LHCN-M2 (cell line): ENCODE measurements at places on chromosomes 13 and 19. TPM values are rescaled to one million over a fixed set of nuclear protein-coding genes. Genes with fewer than 3 reads are reported as not detected.

The ZNF841 gene
- 12.5 and 25.0 TPM in 2 replicates for total RNA-seq

GRCh38 chr13:94056362-94056990, 423.0 kb downstream of the DCT start:
- DNase-seq = no peak

The KLK2 gene
- not detected in 2 replicates for total RNA-seq

GRCh38 chr13:24995225-24995804, 100.6 kb upstream of the PABPC3 start:
- DNase-seq = peak; percentile 72

The SIGLEC12 gene
- total RNA-seq = not detected in 2 replicates

GRCh38 chr13:100517728-100518127, 70.9 kb downstream of the GGACT start:
- no peak for DNase-seq

The FXYD3 gene
- total RNA-seq = not detected in 2 replicates

The ZNF491 gene
- 0.80 and 0.90 TPM in 2 replicates for total RNA-seq

DNA sequence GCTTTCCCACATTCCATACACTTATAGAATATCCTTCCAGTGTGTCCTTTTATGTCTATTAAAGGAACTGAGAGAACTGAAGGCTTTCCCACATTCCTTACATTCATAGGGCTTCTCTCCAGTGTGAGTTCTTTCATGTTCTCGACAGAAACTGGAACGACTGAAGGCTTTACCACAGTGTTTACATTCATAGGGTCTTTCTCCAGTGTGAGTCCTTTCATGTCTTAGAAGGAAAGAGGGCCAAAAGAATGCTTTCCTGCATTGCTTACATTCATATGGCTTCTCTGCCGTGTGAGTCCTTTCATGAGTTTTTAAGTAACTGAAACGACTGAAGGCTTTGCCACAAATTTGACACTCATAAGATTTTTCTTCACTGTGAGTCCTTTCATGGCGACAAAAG, 22.3 kb downstream of the ZNF44 start:
- no peak for DNase-seq

GRCh38 chr13:42702716-42703115, 78.7 kb upstream of the FAM216B start:
- DNase-seq = no peak

DNA sequence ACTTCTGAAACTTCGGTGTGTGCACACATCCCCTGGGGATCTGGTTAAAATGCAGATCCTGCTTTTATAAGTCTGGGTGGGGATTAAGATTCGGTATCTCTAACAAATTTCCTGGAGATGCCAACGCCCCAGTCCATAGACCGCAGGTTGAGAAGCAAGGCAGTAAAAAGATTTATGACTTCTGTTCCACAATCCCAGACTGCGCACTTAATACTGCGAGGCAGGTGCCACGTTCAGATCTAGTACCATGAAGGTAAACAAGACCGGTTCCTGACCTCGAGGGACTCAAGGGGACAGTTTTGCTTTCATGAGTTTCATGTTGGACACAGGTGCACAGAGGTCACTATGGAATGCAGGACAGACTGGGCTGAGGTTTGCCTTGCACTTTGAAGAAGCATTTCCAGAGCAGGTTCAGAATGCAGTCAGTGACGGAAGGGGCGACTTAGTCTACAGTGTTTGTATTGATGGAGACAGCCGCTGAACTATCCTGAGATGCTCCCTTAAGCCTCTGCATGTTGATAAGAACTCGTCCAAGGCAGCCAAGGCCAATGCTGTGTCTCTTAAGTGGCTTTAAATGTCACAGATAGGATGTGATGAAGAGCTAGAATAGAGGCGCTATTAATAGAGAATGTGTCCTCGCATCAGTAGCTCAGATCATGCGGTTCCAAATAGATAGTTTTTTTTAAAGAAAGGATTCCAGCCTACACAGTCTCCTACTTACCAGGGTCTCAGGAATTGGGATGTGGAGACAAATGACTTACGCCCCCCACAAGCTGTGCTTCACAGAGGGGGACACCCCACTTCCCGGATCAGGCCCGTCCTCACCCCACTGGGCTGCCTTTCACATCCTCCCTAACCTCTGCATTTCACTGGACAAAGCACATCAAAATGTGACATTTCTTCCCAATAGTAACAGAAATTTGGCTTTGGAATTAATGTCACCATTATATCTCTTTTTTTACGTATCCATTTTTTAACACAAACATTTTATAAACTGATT, 97.1 kb upstream of the IRS2 start:
- no peak for DNase-seq

The GRK1 gene
- total RNA-seq = not detected in 2 replicates

- DNase-seq = peak; percentile 94
Observed at GRCh38 chr13:28753208-28753892, 34.6 kb upstream of the SLC46A3 start.

The CGB8 gene
- total RNA-seq = 2.1 TPM in 1 of 2 replicates, not detected in the other

The FBXL12 gene
- total RNA-seq = 16.5 and 16.6 TPM in 2 replicates

The WDR87 gene
- not detected in 2 replicates for total RNA-seq

DNA sequence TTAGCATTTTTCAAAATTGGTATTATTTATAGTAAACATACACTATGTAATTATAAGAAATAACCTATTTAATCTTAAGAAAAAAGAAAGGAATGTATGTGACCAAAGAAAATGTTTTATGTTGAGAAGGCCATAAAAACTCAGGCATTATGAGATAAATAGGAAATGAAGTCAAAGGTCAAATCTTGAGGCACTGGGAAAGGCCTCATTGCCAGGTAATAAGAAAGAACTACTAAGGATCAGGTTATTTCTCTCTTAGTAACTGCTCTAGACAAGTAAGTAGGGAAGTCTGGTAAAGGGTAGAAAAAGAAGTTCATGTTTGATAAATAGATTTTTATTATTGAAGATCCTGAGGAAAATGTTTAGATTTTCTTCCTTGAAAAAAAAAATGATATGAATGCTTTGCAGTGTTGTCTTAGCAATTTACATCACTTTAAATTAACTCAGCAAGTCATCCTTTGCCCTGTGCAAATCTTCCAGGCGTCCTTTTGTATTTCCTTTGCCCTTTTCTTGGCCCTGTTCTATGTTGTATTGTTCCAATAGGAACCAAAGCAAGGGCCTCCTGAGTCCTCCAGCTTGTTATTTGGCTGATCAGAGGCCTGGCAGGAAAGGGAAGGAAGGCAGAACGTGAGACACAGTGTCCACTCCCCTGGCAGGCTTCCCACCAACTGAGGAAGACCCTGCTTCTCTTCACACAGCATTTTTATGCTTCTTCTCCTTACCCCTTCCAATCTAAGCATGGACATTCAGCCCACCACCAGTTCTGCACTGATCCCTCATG, 260.4 kb upstream of the MIR17HG start:
- DNase-seq = no peak

DNA sequence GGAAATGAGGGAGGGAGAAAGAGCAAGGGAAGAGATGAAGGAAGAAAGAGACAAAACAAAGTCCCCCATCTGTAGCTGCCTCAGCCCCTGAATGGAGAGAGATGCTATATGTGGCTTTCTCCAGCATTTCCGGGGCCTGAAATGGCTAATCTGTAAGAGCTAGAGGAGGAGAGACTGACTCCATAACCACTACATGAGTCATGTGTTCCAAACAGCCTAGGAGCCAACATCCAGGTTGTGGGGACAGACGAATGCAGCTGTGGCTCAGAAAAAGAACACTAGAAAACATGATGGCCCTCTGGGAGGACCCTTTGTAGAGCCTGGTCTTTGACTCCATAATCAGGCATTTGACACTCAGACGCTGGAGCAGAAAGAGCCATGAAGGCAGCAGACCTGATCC, 292.0 kb upstream of the ZNF507 start:
- no peak for DNase-seq

DNA sequence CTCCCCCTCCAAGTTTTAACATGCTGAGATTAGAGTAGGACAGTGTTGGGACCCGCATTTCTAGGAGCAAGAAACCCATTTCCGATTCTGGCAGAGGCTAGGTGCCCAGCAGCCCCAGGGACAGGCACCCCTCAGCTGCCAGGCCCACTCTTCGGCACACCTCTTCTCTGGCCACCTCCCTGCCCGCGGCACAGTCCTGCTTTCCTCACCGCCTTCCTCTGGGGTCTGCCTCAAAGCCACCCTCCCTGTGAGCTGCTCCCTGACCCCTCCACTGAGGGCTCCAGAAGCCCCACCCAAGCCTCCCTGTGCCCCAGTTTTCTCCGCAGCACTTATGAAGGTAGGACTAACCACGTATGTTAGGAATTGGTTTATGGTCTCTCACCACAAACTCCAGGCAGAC, 79.9 kb downstream of the STK24 start:
- DNase-seq = no peak

DNA sequence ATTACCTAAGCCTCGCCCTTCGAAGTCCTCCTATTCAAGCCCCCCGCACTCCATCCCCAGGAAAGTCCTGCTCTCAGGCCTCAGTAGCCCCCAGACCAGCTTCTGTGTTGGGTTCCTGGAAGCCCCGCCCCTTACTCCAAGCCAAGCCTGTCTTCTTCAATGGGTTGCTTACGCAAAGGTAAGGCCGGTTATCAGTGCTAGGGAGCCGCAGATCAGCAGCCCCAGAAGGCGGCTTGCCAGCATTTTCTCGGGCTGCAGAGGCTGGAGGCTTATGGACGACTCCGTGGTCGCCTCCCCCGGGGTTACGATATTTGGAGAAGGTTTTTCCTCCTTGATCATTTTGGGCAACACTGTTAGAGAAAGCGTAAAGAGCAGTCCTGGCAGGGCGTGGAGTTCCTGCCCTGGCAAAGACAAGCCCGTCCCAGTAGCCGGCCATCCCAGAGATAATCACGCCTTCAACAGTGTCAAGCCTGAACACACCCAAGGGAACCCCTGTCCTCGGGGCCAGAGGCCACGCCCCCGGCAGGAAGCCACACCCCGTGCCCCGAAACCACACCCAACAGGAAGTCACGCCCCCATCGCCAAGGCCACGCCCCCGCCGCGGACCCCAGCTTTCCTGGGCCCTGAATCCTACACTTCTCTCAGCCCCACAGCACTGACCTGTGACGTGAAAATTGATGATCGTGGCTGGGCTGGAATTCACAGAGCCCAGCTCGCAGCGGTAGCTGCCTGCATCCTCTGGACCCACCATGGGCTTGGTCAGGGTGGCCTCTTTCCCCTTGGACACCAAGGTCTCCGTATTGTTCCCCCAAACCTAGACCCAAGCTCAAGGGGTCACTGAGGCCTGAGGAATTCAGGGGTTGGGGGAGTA, 954 bp upstream of the RASIP1 start:
- no peak for DNase-seq

DNA sequence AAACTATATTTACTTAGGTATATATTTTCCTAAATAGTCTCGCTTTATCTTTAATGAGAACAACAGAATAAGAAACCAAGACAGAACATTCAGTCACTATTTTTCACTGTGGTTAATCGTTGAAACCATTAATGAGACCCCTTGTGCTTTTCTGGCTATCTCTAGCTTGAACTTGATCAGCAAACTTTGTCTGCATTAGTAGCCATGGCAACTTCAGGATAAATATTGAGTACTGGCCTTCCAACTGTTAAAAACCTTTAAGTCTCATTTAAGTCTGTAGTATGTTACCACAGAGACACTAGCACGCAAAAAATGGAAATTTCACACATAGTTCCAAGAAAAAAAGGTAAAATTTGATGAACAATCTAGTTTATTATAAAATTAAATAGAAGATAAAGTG, 946.0 kb downstream of the SLITRK5 start:
- no peak for DNase-seq

- no peak for DNase-seq
Observed at GRCh38 chr13:99446242-99446641, 55.0 kb upstream of the TM9SF2 start.

- peak; percentile 67 for DNase-seq
Observed at GRCh38 chr19:42965176-42965575, 28.2 kb upstream of the PSG7 start.

- DNase-seq = no peak
Observed at GRCh38 chr19:10338940-10339339, 484 bp downstream of the ICAM3 start.

DNA sequence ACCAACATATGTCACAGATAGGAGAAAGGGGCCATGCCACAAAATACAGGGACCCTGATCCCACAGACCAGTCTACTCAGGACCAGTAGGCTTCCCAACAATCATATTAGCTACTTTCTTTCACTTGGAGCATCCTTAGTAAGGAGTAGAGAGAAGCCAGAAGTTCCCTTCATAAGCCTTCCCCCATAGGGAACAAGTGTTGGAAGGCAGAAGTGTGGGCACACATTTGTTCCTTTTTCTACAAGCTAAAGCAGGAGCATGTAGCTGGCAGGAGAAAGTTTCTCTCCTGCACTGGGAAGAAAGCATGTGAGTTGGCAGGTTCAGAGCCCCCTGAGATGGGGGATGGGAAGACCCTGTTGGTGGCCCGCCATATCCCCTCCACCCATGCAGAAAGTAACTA, 165.4 kb downstream of the KCTD12 start:
- no peak for DNase-seq

The NLRP5 gene
- total RNA-seq = not detected in 2 replicates

The GCDH gene
- total RNA-seq = 24.6 and 31.9 TPM in 2 replicates

DNA sequence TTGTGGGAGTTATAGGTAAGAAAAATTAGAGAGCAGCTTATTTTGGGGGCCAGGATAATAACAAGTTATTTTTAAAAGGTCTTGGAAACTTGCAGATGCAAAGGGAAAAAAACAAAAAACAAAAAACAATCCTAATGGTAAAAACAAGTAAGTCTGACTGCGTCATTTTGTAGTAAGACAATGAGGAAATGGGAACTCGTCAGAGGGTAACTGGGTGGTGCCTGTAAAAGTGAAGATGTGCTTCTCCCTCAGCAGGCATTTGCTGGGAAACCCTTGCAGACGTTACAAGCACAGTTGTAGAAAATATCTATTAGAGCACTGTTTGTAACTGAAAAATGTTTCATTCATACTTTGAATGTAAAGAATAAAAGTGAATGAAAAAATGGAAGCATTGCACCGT, 2.2 kb upstream of the TNFSF13B start:
- no peak for DNase-seq

DNA sequence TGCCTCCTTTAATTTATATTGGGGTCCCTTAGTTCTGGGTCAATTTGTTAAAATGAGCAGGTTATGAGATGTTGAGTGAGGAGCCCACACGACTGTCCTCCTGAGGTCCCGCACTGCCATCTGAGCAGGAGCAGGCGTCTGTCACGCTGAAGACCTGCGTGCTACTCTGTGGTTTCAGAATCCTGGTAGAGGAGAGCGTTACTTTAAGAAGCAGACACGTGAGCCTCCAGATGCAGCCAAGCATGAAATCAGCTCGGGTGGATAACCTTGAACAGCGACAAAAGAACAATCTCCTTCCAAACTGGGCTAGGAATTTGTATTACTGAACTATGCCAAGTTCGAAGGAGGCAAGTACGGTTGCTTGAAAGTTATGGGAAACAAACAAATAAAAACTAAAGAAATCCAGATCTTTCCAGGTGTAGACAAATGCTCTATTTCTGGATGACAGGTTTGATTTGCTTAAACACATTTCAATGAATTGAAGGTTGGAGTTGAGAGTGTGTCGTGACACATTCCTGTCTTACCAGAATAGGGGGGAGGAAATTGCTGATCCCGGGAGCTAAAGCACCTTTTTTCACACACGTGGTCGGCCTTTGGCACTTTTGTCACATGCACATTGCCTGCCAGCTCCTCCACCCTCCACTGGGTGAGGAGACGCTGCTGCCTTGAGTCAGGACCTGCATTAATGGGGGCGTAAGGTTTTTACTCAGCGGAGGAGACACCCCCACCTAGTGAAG, 945.5 kb upstream of the SLC10A2 start:
- no peak for DNase-seq
